ENCODE measurements at places on chromosomes 3 and 15.

GRCh38 chr3:153315781-153316180, 153.8 kb downstream of the RAP2B start:
- no peak for DNase-seq

DNA sequence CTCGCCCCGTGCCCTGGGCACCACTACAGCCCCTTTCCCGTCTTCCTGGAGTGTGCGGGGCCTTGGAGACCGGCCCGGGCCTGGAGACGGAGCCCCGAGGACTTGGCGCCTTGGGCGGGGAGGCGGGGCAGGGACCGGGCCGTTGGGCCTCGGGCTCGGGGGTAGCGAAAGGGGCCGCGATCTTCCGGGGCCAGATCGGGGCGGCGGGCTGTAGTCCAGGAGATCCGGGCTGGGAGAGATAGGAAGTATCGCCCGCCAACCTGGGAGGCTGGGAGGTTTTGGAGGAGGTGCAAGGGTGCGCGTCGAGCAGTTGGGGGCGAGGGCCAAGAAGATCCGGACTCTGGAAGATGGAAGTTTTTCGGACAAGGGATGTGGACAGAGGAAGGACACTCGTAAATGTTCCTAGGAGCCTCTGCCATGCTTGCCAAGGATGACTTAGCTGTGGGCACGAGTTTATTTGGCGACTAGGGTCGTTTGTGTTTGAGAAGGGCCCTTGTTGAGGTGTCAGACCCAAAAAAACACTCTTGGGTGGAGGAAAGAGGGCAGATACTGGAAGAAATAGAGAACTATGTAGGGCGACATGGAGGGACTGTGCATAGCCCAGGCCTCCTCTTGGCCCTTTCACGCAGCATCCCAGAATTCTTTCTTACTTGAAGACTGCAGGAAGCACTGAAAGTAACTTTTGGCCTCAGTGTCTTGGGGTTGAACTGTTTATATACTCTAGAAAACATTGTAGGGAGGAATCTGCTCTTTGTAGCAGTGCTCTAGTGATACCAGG, 712 bp downstream of the RTF1 start:
- no peak for DNase-seq

GRCh38 chr3:123524981-123525380, 59.9 kb downstream of the HACD2 start:
- DNase-seq: no peak

DNA sequence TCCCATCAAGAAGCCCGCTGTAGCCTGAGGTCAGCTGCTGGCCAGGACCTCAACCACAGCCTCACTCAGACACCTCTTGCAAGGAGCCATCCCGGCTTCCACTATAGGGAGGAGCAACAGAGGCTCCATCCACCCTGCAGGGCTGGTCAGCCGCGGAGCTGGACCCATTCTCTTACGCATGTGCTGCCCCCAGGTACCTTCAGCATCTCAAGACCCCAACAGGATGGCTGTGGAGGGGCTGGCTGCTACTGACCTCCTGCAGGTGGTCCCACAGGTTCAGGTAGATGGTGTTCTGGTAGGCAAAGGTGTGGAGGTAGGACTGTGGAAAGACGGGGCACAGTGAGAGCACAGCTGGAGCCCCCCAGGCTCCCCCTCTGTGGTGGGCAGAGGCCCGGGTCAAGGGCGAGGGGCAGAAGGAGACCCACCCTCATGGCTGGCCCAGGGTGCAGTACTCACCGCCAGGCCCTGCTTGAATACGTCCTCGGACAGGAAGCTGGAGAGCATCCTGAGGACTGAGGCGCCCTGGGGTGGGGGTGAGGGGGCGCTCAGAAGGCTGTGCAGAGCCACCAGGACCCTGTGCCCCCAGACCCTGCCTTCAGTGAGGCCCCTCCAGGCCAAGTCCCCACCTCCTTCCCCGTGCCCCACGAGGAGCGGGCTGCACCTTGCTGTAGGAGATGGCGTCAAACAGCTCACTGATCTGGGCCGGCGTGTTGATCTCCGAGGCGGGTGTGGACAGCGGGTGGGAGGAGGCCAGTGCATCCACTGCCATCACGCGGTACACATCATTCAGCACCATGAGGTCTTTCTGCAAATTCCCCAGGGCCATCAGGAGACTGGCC, 11.4 kb downstream of the ANPEP start:
- no peak for DNase-seq
